Stimulated activated naive CD8-positive, alpha-beta T cell treated with anti-CD3 and anti-CD28 coated beads, Interleukin-15, amount 100 ng/mL, for 72 hours (primary cell): ENCODE measurements at places on chromosomes 16 and 17.

DNA sequence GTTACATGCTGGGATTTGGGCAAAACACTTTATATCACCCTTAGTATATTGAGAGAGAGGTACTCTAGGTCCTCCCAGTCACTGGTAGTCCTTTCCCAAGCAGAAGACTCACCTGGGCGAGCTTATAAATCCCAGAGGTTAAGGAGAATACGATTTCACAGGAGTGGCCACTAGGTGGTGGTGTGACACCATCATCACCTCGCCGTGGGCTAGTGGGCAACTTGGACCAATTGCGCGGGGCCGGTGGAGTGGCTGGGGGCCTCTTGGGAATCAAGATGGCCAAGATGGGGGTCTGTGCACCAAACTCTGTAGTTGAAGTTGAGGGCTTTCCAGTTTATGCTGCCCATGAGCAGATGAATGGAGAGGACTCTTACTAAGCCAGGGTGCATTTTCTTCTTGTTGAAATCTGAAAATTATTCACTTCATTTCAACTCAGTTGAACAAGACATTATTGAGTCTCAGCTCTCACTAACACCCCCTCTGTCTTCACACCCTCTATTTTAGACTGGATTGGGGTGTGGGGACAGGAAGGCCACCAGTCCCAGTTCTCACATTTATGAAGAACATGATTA lies 38.2 kb upstream of the PIRT start:
- DNase-seq = peak; percentile 13

DNA sequence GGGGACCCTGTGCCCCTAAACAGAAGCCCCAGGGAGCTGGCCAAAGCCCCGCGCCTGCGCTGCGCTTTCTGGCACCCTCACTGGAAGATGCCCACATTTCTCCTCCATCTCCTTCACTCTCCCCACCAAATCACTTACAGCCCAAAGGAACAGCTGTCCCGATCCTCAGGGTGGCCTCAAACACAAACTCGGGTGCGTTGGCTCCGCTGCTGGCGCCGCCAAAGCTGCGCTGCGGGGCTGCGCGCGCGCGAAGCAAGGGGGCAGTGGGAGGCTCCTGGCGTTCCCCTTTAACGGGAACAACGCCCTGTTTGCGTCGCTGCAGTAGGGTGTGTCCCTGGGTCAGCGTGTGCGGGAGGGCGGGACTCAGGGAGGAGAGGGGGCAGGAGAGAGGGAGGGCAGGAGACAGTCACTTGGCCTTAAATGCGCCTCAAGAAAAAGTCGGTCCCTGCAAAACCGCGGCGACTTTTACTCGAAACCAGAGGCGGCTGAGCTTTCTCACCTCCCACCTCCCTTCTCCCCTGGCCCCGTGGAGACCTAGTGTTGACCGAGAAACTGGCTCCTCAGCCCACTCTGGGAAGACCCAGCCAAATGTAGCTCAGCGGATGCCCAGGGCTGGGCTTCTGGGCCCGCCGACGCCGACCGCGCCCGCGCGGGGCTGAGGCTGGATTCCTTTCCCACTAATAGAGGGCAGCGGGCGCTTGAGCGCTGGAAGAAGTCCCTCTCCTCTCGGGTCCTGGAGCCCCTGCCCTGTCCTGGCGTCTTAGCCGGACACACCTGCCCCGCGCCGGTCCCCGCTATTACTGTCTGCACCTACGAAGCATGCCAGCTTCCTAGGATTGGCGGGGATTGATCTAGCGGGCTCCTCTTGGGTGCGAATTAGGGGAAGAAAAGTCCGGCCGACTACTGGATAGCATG lies 2.6 kb downstream of the PMP22 start:
- peak; percentile 14 for DNase-seq

GRCh38 chr16:5188318-5188988 lies 90.9 kb upstream of the EEF2KMT start:
- DNase-seq = no peak

GRCh38 chr17:9371019-9371418 lies 204.6 kb downstream of the STX8 start:
- no peak for DNase-seq

DNA sequence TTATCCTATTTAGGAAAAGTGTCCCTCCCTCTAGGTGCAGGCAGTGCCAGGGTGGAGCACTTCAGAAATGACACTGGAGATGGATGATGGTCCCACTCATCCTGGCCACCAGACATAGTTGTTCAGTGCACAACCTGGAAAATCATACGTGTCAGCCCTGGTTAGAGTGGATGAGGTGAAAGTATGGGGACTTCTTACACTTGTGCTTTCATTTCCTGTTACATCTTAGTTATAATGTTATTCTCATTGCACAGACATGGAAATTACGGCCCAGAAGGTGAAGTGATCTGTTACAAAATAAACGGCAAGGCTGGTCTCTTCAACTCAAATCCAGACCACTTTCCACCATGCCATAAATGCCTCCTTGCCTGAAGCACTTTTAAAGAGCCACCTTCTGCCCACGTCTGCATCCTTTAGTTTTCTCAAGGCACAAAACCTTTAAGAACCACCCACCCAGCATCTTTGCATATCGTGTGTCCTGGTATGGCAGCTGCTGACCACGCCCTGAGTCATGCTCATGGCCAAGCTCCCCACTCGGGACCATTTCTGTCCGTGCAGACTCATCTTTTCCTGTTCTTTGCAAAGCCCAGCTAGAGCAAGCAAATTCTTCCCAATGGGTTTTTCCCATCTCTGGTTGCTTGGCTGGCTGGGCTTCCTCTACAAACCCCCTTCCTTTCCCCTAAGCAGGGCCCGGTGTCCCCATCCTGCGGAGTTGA lies 22.4 kb downstream of the TBC1D3B start:
- DNase-seq = no peak

DNA sequence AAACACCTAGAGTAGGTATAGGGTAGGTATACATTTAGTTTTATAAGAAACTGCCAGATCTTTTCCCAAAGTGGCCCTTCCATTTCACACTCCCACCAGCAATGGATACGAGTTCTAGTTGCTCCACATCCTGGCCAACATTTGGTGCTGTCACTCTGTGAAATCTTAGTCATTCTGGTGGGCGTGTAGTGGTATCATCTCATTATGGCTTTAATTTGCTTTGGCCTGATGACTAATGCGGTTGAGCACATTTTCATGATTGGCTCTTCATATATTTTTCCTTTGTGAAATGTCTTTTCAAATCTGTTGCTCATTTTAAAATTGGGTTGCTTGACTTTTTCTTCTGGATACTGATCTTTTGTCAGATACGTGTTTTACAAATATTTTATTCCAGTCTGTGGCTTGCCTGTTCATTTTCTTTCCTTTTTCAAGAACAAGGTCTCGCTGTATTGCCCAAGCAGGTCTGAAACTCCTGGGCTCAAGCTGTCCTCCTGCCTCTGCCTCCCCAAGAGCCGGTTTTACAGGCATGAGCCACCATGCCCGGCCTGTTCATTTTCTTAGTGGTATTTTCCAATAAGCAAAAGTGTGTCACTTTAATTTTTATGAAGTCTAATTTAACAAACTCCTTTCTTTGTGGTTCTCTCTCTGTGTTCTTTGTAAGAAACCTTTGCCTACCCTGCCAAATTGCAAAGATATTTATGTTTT lies 192.4 kb downstream of the SEC14L1 start:
- peak; percentile 60 for DNase-seq

GRCh38 chr16:48126801-48127644 lies 28.8 kb downstream of the ABCC12 start:
- no peak for DNase-seq

DNA sequence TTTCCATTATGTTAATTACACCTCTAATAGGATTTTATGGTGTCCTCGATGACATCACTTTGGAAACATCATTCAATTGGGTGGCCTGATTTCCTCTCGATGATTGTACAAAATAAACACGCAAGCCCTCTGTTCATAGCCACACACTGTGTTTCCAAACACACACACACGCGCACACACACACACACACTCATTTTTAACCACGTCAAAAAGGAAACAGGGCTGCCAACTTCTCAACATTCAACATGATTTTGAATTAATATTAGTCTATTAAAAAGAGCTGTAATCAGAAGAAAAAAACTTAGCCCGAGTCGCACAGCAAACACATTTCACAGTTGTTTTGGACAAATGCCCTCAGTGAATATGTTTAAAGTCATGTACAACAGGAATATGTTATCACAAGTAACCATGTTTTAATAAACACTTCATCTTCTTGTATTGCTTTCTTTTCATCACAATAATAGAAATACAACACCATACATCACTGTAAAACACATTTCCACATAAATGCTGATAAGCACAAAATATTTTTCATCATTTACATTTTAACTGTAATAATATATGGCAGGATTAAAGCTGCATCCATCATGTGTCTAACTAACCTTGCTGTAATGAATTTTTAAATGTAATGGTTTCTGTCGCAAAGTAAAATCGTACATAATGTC lies 219.1 kb upstream of the IRX3 start:
- DNase-seq = no peak

DNA sequence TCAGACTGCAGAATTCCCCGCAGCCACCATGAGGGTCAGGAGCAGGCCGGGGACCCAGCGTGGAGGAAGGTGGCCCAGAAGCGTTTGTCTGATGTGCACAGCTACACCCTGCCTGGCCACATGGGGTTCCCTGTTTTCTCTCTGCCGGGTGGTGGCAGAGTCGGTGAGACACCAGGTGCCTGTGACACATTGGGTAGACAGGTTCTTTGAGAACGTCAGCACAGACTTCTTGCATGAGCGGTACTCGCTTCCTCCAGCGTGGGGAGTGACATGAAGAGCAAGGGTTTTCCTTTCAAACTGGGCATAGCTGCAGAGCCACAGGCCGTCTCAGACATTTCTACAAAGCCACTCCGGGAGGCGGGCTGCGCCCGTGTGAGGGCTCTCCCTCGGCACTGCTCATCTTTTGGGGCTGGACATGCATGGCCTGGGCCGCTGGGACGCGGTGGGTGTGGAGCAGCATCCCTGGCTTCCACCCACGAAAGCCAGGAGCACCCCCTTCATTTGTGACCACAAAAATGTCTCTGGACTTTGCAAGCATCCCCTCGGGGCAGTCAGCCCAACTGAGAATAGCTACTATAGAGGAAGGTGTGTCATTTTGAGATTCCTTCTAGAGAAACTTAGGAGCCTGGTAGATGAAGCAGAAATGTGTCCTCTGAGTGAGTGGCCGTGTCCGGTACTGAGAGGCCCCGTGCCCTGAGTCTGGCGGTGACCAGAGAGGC lies 26.0 kb downstream of the NME3 start:
- no peak for DNase-seq

GRCh38 chr17:66580956-66581391 lies 253.9 kb upstream of the CACNG5 start:
- no peak for DNase-seq

- DNase-seq = no peak
These were observed 4.6 kb downstream of the PRSS33 start for GRCh38 chr16:2782583-2783351.

- DNase-seq = no peak
These were observed 141.8 kb downstream of the PITPNC1 start for GRCh38 chr17:67518876-67519275.

- no peak for DNase-seq
These were observed 42.6 kb downstream of the ABCA9 start for GRCh38 chr17:69018022-69018615.

GRCh38 chr16:65323655-65324237 lies 201.9 kb upstream of the CDH11 start:
- no peak for DNase-seq

DNA sequence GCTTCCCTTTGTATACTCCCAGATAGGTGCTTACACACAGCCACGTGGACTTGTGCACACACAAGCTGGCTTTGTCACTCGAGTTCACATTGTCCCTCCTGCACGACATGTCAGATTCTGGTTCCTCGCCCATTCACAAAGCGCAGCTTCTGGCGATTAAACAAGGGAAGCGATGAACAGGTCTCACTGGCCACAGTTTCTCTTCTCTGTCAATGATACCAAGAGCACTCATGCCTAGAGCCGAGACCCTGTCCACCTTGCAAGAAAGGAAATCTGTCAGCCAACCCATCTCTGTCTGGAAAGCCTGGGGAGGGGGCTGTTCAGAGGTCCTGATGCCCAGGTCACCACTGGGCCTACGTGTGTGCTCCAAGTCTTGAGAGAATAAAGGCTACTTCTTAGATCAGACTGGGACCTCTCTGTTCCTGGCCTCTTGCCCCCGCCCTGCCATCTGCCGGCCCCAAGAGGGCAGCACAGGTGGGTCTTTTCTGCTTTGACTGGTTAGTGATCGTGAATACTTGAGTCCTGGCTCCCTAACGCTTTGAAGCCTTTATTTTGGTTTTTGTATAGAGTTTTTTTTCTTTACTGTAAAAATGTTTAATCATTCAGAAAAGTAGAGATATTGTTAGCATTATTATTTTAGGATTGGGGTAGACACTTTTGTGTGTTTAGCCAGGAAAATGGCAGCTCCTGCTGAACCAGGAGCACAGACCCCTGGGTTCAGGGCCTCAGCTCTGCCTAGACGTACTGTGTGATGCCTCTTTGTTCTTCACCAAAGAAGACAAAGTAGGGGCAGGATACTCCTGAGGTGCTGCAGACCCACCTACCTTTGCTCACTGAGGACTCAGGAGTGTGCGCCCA lies 104.7 kb downstream of the MRM1 start:
- DNase-seq = peak; percentile 53

GRCh38 chr17:72253597-72253996 lies 132.8 kb downstream of the SOX9 start:
- no peak for DNase-seq

- peak; percentile 65 for DNase-seq
These were observed 13.5 kb upstream of the DYNLRB2 start for GRCh38 chr16:80527297-80527696.

DNA sequence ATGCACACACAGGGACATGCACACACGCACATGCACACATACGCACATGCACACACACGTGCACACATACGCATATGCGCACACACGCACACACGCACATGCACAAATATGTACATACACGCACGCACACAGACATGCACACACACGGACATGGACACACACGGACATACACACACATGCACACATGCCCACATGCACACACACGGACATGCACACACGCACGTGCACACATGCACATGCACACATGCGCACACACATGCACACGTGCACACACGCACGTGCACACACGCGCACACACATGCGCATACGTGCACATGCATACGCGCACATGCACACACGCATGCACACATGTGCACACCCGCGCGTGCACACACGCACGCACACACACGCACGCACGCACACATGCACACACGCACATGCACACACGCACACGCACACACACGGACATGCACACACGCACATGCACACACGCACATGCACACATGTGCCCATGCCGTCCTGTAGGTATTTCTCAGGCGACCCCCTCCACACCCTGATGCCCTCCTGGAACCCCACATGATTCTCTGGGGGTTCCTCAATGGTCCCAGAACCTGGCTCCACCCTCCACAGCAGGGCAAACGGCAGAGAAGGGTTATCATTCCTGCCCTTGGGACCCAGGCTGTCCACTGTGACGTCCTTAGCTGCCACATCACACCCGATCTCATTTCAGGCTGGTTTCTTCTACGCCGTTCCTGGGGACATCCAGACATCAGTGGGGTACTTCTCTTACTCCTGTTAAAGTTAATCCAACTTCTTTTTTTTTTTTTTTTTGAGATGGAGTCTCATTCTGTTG lies 9.6 kb upstream of the RBFOX3 start:
- DNase-seq = no peak
